Choroid plexus epithelial cell (primary cell): ENCODE measurements at places on chromosomes 11 and 22.

GRCh38 chr11:65381716-65382032 is 772 bp downstream of the SLC25A45 start:
- DNase-seq: peak; percentile 54

- DNase-seq: no peak
These were observed 18.4 kb downstream of the B3GAT1 start for GRCh38 chr11:134393638-134394037.

GRCh38 chr22:25354456-25354855 is 135.0 kb downstream of the CRYBB2 start:
- no peak for DNase-seq

GRCh38 chr11:131146827-131147490 is 223.5 kb upstream of the NTM start:
- DNase-seq: no peak

GRCh38 chr11:79427126-79427525 is 13.7 kb downstream of the TENM4 start:
- DNase-seq: no peak

DNA sequence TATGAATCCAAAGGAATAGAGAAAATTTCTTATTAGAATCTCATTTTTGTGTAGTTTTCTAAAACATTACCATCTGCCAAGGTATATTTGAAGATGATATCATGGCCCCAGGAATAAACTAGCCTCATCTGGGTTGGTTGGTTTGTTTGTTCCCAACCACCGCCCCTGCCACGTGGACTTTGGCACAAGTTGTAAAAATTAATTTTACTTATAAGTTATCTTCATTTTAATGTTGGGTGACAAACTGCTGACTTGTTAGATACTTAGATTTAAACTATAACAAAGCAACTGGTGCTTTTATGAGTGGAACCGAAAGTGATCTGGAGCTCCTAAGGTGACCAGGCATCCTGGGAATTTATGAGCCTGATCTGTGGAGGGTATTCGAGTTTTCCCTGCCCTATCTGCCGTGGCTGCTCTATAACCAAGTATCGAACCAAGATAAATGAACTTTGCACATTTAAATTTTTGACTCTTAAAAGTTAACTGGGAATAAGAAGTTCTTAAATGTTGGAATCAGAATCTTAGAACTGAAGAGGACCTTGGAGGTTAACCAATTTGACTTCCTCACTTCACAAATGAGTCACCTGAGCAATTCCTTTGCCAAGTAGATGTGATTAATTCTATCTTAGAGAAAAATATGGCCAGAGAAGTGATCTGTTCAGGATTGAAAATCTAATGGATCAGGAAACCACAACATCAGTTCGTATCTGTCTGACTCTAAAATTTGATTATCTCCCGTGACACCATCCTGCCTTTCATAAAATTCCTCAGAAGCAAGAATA is 129.1 kb upstream of the ARHGAP42 start:
- DNase-seq: no peak

DNA sequence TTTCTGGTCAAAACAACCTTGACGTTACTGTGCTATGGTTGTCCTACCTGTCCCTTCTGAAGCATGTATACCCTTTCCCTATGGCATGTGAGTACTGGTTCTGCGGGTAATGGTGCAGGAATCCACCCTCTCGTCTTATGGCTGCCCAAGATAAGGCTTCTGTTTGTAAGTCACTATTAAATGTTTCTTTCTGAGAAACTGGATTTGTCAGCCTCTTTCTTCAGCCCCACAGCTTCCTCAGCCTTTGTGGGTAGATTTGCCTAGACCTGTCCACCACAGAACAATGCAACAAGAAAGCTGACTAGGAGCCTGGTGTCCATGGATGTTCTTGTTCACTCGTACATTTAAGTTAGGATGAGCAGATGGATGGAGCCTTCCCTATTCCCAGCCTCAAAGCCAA is 14.4 kb downstream of the MMP7 start:
- DNase-seq: no peak
